H1 (cell line): ENCODE measurements at places on chromosomes 13 and 19. TPM values are rescaled to one million over a fixed set of nuclear protein-coding genes. Genes with fewer than 3 reads are reported as not detected.

Gene SCEL
- total RNA-seq: not detected in 2 replicates

Gene WDR62
- total RNA-seq: 39.5 and 39.8 TPM in 2 replicates

Gene SLC35E1
- total RNA-seq: 26.0 and 28.5 TPM in 2 replicates

Gene SIGLEC8
- total RNA-seq: not detected in 2 replicates

Gene COL4A1
- total RNA-seq: 82.0 and 91.0 TPM in 2 replicates

Gene PLVAP
- 0.27 TPM in 1 of 2 replicates, not detected in the other for total RNA-seq

DNA sequence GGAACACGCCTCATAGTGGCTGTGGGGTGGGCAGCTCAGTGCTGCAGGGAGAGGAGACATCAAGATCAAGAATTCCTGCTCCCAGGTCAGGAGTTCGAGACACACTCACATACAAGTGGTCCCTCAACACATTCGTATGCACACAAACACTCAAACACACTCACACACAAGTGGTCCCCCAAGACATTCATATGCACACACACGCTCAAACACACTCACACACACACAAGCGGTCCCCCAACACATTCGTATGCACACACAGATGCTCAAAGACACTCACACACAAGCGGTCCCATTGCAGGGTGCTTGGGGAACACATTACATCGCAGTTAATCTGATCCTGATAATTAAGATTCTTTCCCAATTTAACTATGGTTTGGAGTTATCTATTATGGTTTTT lies 28.2 kb downstream of the FCGBP start:
- H3K4me3 ChIP-seq: no peak overlapping the region
- H3K27ac ChIP-seq: no peak overlapping the region
- H3K36me3 ChIP-seq: no peaks in the 10 kb centered on the region
- no peak for DNase-seq

- H3K27me3 ChIP-seq: no peaks in the 10 kb centered on the region
- peaks cover 21% of the 10 kb centered on the region for H3K36me3 ChIP-seq
- no peak overlapping the region for H3K27ac ChIP-seq
- DNase-seq: no peak
- H3K4me1 ChIP-seq: no peaks in the 10 kb centered on the region
Measured at GRCh38 chr13:30652746-30653386, 35.1 kb downstream of the USPL1 start.

DNA sequence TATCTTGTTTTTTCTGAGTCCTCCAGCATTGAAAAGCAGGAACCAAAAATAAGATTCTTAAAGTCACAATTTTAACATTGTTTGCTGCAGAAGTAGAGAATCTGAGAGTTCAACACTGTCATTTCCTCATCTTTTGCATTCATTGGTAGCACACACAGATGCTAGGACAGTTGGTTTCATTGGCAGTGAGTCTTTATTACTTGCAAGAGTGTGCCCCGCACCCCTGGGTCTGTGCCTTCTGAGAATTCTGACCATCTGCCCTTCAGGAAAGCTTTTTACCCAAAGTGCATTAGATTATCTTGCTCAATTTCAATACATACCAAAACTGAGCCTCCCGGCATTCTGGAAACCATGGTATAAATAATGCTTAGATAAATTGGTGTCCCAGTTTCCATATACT lies 247.7 kb upstream of the SLITRK1 start:
- H3K4me3 ChIP-seq: no peak overlapping the region
- H3K27ac ChIP-seq: no peak overlapping the region
- no peaks in the 10 kb centered on the region for H3K36me3 ChIP-seq
- no peaks in the 10 kb centered on the region for H3K4me1 ChIP-seq
- DNase-seq: no peak

GRCh38 chr19:58476498-58477015 lies 405 bp downstream of the ZNF446 start:
- DNase-seq: no peak
- H3K36me3 ChIP-seq: peaks cover 2% of the 10 kb centered on the region; the same call in 1 of the 2 replicates
- no peaks in the 10 kb centered on the region for H3K27me3 ChIP-seq
- H3K27ac ChIP-seq: 0 out of 2 replicates have a peak overlapping the region, but pooled peaks have one; percentile 23

DNA sequence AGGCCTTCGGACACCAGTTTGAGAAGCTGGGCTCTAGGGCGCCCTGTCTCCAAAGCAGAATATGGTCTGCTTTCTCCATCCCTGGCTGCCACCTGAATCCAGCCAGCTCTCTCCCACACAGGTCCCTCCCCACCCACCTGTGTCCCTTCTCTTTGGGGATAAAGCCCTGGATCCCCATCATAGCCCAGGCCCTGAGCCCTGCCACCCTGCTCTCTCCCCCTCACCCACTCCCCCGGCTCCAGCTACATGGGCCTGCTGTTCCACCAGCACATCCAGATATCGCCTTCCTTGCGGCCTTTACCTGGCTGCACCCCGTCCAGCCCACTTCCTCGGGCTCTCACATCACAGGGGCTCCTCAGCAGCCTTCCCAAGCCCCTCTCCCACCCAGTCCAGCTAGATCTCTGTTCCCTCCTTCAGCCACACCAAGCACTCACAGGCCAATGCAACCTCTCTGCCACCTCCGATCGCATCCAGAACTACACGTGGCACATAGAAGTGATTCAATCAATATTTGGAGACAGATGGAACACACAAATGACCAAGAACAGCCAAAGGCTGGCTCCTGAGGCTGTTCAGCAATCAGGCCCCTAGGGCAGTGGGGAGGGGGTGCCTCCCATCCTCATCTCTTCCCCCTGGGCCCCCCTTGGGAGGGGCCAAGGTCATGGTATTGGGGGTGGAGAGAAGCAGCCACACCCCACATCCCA lies 7.6 kb downstream of the AKT2 start:
- H3K27me3 ChIP-seq: no peaks in the 10 kb centered on the region
- H3K36me3 ChIP-seq: no peaks in the 10 kb centered on the region
- H3K4me1 ChIP-seq: peaks cover 17% of the 10 kb centered on the region
- no peak for DNase-seq
- no peak overlapping the region for H3K4me3 ChIP-seq

DNA sequence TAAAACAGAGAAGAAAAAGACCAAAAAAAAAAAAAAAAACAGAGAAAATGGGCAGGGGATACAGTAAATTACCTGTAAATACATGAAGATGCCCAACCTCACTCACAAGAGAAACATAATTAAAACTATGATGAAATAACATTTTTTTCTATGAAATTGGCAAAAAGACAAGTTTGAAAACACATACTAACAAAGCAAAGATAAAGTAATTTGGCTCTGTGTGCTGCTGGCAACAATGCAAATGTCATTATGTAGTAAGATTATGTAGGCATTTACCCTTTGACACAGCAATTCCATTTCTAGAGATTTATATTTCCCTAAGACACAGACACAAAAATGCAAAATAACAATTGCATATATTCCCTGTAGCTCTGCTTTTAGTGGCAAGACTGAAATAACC lies 20.2 kb downstream of the ZC3H13 start:
- no peak overlapping the region for H3K4me3 ChIP-seq
- peaks cover 4% of the 10 kb centered on the region; the same call in 1 of the 2 replicates for H3K36me3 ChIP-seq
- no peaks in the 10 kb centered on the region for H3K4me1 ChIP-seq
- no peak overlapping the region for H3K27ac ChIP-seq
- DNase-seq: no peak

GRCh38 chr19:14703833-14704232 lies 14.0 kb downstream of the ZNF333 start:
- no peak overlapping the region for H3K4me3 ChIP-seq
- H3K27ac ChIP-seq: no peak overlapping the region
- no peaks in the 10 kb centered on the region for H3K4me1 ChIP-seq
- no peaks in the 10 kb centered on the region for H3K27me3 ChIP-seq

- H3K36me3 ChIP-seq: no peaks in the 10 kb centered on the region
- DNase-seq: no peak
- H3K27me3 ChIP-seq: no peaks in the 10 kb centered on the region; the same call in 1 of the 2 replicates
- H3K4me1 ChIP-seq: peaks cover 5% of the 10 kb centered on the region
- peak overlapping the region; percentile 51 for H3K4me3 ChIP-seq
- peak overlapping the region; percentile 47; the same call in 1 of the 2 replicates for H3K27ac ChIP-seq
Measured at GRCh38 chr19:9937001-9937411, 691 bp upstream of the OLFM2 start.

- peak overlapping the region; percentile 61 for H3K4me3 ChIP-seq
- no peak for DNase-seq
- no peak overlapping the region for H3K27ac ChIP-seq
- H3K27me3 ChIP-seq: peaks cover 20% of the 10 kb centered on the region
- peaks cover 4% of the 10 kb centered on the region for H3K4me1 ChIP-seq
Measured at GRCh38 chr13:28819046-28819730, 951 bp upstream of the MTUS2 start.
